ENCODE measurements at places on chromosomes 7 and 10.

- no peak for DNase-seq
Measured at GRCh38 chr7:26948617-26949118, 84.3 kb upstream of the SKAP2 start.

GRCh38 chr7:150994141-150994837 is 3.5 kb downstream of the NOS3 start:
- no peak for DNase-seq

DNA sequence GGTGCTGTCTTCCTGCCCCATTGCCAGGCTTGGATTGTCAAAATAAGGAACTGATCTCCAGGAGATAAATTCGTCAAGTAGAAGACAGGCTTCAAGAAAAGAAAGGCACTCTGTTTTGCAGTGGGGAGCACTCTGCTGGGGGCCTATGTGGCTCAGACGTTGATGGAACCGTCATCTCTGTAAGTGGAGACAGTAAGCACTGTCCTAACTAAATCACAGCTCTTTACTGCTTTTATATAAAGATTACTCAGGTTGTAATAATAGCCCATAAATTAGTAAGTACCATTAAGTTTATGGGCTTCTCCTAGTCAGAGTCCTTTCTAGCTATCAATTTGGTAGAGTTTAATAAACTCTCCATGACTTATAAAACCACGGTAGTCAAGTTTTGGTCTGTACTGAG is 249.9 kb downstream of the FRMD4A start:
- no peak for DNase-seq

GRCh38 chr7:158865462-158865922 is 9.1 kb downstream of the DYNC2I1 start:
- DNase-seq = no peak

DNA sequence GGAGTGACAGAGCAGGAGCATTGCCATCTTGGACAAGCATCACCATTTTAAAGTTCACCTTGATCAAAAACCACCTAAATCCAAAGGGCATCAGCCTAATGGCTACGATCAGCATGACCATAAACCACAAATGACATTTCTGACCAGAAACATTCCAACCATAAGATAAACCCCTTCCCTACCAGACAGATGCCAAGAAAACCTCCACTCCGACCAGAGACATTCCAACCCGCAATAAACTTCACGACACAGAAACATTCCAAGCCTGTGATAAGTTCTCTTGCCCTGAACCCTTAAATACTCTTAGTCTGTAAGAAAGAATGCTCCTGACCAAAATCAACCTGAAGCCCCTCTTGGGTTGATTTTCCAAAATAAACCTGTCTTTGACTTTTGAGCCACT is 606.9 kb downstream of the POM121L12 start:
- no peak for DNase-seq

GRCh38 chr10:119988333-119988732 is 95.8 kb downstream of the SEC23IP start:
- DNase-seq = no peak

DNA sequence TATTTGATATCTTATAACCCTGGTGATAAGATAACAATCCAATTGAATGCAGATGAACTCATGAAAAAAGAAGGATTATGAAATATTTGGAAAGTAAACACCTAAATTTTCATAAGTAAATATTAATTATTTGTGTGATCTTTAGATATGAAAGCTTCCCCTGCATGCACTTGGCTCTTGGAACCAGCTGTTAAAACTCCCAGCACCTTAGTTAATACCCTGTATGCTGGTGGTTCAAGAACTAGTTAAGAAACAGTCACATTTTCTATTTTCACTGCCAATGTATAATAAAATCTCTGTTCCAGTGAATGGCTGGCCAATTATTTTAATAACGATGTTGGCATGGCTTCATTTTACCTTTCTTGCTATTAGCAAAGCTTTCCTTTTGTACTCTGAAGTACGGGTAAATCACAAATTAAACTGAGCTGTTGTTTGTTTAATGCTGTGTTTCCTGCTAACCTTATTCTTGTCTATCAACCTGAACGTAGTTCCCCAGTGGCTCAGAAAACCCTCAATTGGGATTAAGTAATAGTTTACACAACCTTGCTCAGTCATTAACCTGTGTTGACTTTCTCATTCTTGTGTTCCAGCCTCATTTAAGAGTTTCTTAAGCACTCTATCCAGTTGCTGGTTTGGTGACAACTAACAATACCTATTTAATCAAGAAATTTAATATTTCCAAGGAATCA is 38.9 kb downstream of the MET start:
- no peak for DNase-seq

- no peak for DNase-seq
Measured at GRCh38 chr7:24722386-24723177, 34.7 kb downstream of the GSDME start.

DNA sequence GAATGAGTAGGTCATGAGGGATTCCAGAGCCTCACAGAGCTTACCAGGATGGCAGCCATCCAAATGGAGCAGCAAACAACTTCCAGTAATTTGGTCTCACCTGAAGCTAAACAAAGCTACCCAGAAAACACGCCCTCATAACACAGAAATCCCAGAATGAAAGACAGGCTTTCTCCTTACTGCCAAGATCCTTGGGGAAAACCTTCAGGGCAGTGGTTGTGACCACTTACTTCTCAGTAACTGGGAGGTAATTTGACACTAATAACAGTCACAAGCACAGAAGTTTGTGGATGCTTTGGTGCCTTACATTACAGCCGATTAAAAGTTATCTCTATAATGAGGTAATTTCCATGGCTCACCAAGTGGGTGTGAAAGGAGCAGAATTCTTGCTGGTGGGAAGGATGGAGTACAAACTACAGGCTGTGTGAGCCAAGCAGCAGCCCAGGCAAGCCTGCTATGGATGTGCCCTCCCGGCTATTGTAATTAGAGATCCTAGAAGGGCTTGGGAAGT is 10.4 kb downstream of the WDR91 start:
- no peak for DNase-seq

DNA sequence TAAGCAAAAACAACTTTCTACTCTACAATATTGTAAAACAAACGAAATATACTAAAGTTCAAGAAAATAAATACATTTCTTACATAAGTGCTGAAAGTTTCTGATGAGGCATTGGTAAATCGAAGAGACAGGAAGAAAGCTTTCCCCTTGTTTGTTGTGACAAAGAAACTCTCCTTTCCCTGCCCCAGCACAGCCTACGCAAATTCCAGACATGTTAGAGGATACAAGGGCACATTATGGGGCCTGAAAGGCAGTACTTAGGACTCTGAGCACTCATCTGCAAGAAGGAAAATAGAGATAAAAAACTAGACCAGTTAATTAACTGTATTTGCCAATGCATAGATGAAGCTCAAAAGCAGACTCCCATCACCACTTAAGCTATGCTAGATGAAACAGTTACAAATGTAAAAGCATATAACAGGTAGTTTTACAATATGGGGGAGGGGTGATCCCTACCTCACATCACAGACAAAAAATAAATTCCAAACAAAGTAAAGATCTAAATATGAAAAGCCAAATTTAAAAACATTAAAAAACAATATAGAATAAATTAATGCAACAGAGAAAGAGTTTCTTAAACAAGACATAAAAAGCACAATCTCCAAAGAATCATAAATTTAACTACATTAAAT is 21.8 kb downstream of the ARHGAP19 start:
- no peak for DNase-seq

- DNase-seq = no peak
Measured at GRCh38 chr7:6123843-6124242, 92.7 kb downstream of the ANKRD61 start.

GRCh38 chr7:79386688-79387422 is 66.6 kb downstream of the MAGI2 start:
- no peak for DNase-seq

DNA sequence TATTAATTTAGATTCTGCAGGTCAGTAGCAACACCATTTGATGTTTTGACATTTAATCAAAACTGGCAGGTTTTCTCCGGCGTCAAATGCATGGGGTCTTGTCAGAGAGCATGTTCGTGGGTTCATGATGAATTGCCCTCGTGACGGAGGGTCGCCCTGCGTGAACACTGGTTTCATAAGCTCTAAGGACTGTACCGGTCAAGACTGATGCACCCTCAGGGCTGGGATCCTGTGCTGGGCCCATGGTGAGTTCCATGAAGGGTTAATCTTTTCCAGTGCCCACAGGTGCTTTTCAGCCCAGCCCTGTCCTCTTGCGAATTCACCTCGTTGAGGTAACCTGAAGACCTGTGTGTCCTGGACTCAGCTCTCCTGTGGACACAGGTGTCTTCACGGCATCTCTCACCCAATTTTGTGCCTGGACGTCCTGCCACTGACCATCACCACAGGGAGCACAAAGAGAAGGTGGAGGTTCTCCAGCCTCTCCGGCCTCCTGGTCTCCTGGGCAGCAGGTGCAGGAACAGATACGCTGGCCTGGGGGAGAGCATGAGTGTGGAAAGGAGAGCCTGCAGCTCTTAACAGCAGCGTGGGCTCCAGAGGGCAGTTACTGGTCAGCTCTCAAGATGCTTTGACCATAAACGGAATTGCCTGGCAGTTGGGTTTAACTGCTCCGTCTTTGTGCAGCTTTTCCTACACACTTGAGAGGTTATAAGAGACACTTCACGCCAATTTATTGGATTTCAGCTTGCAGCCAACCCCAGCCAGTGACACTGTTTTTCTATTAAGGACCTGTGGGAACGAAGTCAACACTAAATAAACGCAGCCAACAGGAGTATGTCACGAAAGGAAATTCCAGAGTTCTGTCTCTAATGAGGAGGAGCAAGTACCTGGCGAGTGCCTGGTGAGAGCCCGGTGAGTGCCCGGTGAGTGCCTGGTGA is 37.4 kb upstream of the CFAP46 start:
- DNase-seq = no peak

DNA sequence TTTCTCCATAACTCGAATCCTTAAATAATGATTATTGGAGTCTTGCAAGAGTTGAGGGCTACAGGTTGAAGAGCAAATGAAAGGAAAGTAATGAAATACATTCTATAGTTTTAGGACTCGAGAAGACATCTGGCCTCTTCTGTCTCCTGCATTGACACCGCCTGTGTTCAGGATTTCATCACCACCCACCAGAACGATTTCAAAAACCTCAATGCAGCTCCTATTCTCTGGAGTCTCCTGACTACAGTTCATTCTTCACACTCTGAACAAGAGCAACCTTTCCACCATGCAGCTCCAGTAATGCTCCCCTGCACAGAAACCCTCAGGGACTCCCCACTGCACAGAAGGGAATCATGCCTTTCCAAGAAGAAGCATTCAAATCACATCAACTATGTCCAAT is 5.5 kb downstream of the IL15RA start:
- DNase-seq = no peak

DNA sequence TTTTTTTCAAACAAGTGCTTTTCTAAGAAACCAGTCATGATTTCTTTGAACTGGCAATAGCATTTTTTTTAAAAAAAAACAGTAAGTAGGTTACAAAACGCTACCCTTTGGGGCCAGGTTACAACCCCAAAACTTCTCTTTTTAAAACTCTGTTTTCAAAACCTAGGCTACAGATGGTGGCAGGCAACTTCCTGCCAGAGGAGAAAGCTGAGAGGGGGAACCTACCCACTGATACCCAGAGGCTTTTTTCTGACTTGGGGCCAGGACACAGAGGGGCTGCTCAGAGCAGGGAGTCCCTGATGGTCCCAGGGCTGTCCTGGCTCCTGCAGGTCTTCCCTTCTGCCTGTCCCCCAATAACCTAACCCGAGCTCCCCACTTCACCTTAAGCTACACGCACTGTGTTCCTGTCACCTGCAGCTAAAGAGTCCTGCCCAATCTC is 6.9 kb downstream of the STN1 start:
- no peak for DNase-seq

GRCh38 chr7:157004521-157005455 is 5.7 kb downstream of the MNX1 start:
- DNase-seq = no peak

DNA sequence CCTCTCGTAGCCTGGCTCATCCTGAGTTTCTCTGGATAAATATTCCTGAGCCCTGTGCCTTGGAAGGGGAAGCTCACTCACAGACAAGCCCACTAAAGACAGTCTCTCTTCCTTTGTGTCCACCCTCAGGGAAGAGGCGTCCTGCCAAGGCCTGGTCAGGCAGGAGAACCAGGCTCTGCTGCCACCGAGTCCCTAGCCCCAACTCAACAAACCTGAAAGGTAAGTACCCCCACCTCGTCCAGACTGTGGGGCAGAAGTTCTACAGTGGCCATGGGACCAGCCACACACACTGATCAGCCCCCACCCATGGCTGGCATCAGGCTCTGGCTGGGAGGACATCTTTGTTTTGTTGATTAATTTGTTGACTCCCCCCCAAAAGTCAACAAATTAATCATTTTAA is 2.8 kb downstream of the GPR15LG start:
- no peak for DNase-seq

DNA sequence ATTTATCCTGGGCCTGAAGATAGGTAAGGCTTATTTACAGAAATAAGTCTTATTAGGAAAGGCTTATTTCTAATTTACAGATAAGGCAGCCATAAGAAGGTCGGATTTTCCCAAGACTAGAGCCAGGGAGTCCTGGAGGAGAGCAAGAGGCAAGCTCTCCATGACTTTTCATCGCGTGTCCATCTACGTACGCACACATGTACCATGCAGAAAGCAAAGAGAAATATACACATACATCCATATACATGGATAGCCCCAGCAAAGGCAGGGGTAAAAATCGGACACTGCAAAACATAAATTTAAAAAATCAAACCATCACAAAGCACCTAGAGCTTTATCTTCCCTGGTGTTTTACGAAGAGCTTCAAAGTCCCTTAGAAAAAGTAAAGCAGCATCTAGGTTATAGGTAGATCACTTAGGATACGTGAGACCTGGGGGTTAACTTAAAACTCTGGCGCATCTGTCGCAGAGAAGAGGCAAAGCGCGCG is 25.8 kb upstream of the ZRANB1 start:
- no peak for DNase-seq

DNA sequence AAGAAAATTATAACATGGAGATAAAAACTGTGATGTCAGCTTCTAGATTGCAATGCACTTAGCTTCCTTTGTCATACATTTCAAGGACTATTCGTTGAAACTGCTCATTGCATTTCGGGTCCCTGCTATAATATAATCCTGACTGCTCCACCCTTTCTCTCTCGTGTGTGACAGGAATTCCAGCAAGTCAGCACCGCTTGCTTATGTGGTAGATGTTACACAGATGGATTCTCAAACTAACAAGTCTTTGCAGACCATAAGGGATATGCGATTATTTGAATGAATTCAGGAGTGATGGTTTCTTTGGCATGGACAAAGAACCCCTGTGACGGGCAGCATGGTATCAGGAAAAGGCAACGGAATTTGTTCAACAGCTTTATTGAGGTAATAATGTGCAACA is 184.0 kb downstream of the GRID1 start:
- no peak for DNase-seq

DNA sequence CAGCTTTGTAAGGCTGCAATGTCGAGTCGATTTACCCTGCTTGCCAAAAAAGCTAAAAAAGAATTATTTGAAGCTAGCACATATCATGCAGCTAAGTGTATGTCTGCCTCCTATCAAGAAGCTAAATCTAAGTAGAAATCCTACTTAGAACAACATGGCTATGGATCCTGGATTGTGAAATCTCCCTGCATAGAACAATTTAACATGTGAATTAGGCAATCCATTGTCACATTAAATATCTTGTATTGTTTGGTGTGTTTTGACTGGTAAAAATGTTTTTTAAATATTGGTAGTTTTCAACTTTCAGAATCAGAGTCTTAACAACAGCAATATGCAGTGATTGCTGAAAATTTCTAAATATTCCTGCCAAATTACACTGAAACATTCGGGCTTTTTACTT is 73.3 kb downstream of the SKIDA1 start:
- DNase-seq = no peak
